Hematopoietic multipotent progenitor cell treated with erythropoietin and hydrocortisone succinate and interleukin-3 and kit ligand, for 17 days (in vitro differentiated cells): ENCODE measurements at places on chromosomes 7 and 10.

DNA sequence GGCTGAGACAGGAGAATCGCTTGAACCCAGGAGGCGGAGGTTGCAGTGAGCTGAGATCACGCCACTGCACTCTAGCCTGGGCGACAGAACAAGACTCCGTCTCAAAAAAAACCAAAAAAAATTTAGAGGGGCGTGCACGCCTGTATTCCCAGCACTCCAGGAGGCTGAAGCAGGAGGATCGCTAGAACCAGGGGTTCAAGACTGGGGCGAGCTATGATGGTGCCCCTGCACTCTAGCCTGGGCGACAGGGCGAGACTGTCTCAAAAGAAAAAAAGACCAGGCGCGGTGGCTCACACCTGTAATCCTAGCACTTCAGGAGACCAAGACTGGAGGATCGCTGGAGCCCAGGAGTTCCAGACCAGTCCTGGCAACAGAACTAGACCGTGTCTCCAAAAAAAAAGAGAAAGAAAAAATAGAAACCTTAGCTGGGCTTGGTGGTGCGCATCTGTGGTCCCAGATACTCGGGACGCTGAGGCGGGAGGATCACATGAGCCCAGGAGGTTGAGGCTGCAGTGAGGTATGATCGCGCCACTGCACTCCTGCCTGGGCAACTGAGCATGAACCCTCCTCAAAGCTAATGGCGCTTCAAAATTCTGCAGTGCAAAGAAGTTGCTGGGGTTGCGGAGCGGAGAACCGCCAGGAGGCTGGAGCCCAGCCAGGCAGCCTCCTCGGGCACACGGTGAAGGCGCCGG, 382 bp upstream of the MBLAC1 start:
- DNase-seq: no peak

GRCh38 chr10:61097026-61097425, 153.0 kb upstream of the RHOBTB1 start:
- no peak for DNase-seq

- no peak for DNase-seq
These were observed at the start of gene UBTD1 for GRCh38 chr10:97498841-97499560. UBTD1 (plus strand) TSS chr10:97498924; CDS start chr10:97499204, 280 bp downstream.

- no peak for DNase-seq
These were observed 247.0 kb upstream of the HABP2 start for GRCh38 chr10:113305871-113306270.

GRCh38 chr10:25177093-25177753, 2.4 kb downstream of the GPR158 start:
- DNase-seq: no peak

DNA sequence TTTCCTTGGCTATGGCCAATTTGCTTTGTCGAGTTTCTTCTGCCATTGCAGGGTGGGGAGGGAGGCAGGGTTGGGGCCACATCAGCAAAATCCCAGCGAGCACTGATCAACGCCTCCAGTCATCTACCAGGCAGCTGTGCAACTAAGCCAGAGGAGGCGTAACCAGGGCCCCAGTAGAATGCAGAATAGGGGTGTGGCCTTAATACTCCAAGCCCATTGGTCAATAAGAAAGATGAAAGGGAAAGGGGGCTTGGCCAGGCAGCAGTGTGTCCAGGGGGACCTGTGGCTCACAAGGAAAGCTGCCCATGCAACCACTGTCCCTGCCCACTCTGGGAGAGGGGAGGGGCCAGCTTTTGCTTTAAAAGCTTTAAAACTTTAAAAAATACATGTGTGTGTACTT, 21.5 kb upstream of the GGCT start:
- DNase-seq: no peak

GRCh38 chr7:124152859-124153692, 120.2 kb upstream of the TMEM229A start:
- no peak for DNase-seq
